ENCODE measurements at places on chromosomes 3 and 15. TPM values are rescaled to one million over a fixed set of nuclear protein-coding genes. Genes with fewer than 3 reads are reported as not detected.

DNAH12 gene
- 0.16 TPM for total RNA-seq

P3H2 gene
- total RNA-seq, result 0.82 TPM

CNTN4 gene
- 1.2 TPM for total RNA-seq

GREM1 gene
- 0.49 TPM for total RNA-seq

PLA2G4E gene
- not detected for total RNA-seq

MAN2A2 gene
- 95.4 TPM for total RNA-seq

GOLGA8R gene
- 3.5 TPM for total RNA-seq

CLDN16 gene
- total RNA-seq, result not detected

APBA2 gene
- total RNA-seq, result 0.38 TPM

DPPA2 gene
- not detected for total RNA-seq

FOXB1 gene
- total RNA-seq, result not detected

CYP11A1 gene
- 0.27 TPM for total RNA-seq

GRCh38 chr3:171095063-171095462, 68.5 kb upstream of the SLC2A2 start:
- DNase-seq, result no peak

GRCh38 chr3:38154625-38155255, 10.6 kb upstream of the OXSR1 start:
- DNase-seq, result no peak

- DNase-seq, result peak; percentile 90
Measured at GRCh38 chr3:125990253-125990970, 21.4 kb downstream of the ROPN1B start.

DNA sequence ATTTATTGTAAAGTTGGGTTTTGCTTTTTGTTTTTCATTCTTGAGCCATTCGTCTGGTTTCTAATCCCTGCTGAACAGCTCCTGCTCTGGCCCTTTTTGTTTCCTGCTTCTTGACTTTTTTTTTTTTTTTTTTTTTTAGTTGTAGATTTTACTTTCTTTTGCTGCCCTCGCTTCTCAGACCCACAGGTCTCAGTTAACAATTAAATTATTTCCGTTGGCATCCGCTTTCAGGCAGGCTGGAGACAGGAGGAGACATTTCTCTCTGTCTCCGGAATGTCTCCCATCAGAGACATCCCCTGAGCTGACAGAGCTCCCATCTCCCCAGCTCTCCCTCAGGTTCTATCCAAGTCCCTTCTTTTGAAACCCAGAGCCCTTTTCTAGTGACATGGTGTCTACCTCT, 68.6 kb downstream of the SLC6A6 start:
- DNase-seq, result no peak

- no peak for DNase-seq
Measured at GRCh38 chr3:128495435-128495970, 2.5 kb upstream of the GATA2 start.

GRCh38 chr3:105791919-105792786, 76.7 kb downstream of the CBLB start:
- DNase-seq, result peak; percentile 80

DNA sequence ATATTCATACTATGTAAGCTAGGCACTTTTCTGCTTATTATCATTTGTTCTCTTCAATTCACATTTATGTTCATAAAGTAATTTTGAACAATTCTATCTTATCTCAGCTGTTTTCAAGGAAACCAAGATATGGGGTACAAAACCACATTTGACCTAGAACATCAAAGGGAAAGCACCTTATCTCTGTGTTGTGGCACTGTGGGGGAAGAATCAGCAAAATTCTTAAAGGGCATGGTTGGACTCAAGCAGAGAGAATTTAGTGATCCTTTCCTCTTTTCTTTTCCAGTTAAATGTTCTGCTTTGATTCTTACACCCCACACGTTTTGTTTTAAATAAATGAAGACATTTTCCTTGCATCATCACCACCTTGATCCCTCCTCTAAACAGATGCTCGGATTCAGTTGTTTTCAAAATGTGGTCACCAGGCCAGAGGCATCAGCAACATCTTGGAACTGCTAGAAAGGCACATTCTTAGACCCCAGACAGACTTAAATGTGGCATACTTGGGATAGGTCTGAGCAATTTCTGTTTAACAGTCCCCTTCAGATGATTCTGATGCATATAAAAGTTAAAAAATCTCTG, 128.4 kb upstream of the TP63 start:
- no peak for DNase-seq

GRCh38 chr15:64105113-64105704, 9.4 kb downstream of the SNX1 start:
- no peak for DNase-seq

- DNase-seq, result no peak
Measured at GRCh38 chr15:82898961-82899360, 53.6 kb downstream of the HOMER2 start.

- DNase-seq, result no peak
Measured at GRCh38 chr3:61505197-61505596, 56.2 kb upstream of the PTPRG start.

DNA sequence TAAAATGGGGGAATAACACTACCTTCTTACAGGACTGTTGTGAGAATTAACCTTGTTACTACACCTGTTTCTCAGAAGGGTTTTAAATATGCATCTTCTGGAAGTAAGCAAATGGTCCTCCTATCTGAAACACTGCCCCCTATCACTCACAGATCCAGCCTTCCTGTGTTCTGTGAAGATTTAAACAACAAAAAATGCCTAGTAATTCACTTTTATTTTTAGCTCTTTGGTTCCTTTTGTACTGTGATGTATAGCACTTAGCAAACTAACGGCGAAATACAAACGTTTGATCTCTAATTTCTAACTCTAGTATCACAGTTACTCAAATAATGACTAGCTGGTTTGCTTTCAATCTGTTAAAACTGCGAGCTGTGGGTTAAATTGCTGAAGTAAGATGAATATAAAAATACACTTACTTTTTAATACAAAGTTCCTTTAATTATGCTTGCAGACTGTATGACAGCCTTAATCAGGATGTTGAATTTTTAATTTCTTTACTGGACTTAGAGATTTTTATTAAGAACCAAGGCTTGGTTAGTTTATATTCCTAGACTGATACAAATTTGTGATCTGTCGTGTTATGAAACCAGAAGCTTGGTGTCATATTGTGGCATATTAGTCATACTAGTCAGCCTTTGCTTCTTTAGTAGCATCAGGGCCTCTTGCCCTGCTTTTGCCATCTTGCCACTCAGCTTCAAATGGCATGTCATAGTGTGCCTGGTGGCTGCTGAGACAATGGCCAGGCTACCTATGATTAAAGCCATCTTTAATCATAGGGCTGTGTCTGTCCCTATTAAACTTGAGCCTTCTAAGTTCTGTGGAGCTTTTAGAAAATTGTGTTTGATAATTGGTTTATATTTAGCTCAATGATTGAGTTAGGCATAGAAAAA, 9.2 kb downstream of the EIF3J start:
- DNase-seq, result no peak

DNA sequence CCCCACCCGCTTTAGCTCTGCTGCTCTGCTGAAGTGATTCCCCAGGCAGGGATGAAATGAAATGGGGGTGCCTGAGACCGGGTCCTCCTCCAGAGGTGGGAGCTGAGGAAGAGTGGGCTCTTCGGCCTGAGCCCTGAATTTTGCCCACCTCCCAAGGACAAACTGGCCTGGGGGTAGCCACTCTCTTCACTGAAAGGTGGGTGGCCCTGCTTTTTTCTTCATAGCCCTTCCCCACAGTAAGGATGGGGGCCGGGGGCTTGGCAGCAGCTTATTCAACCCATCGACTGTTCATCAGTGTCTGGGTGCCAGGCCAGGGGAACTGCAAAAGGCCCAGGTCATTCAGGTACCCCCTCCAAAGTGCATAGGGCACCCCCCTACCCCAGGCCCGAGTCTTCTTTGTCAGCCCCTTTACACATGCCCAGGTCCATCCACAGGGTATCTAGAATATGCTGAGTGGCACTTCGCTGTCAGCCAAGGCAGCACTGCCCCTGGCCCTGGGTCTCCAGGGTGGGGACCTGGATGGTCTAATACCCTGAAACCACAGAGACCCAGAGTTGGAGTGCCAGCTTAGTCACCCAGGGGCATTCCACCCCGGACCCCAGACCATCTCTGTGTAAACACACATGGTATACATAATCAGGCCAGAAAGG, 7.9 kb downstream of the SCN5A start:
- no peak for DNase-seq

DNA sequence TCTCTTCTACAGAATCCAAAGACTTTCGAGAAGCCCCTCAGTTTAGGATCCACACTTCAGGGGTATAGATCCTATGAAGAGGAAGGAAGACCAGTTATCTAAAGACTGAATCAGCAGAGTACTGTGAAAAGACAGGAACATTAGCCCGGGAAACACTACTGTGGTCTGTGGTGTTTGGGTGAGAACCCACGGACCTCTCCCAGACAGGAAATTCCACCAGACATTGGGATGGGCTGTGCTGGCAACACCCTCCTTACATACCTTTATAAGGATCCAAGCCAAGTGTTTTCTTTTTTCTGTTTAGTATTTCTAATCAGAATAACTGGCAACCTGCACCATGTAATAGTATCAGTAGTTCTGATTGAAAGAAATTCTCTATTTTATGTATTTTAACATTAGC, 14.1 kb downstream of the TMEM207 start:
- no peak for DNase-seq

GRCh38 chr3:16528581-16528993, 15.1 kb upstream of the RFTN1 start:
- peak; percentile 61 for DNase-seq

DNA sequence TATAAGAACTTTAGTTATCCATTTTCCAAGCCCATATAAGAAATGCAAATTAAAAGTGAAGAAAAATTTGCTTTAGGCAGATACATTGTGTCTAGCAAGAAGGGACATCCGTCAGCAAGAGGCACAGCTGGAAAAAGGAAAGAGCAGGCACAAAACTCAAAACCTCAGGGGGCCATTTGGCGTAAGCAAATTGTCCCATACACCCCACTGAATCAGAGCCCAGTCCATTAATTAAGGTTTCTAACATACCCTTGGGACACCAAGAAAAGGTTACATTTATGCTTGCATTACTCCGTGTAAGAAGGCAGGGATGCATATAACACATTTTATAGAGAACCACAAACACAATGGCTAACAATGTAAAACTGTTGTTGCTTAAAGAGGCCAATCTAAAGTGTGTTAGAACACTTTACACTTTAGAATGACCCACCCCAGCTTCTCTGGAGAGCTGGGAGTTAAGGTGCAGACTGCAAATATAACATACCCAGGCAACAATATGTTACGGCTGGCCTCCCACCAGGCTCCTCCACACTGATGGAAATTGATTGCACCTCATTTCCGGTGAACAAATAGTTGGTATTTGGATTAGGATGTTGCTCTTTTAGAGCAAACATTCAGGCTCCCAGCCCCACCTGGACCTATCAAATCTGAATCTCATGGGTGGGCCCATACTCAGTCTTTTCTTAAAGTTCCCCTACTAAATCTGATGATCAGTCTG, 23.2 kb downstream of the SEMA5B start:
- no peak for DNase-seq

All from left ventricle myocardium inferior (tissue), 1 donor.